Stimulated activated CD8-positive, alpha-beta memory T cell treated with anti-CD3 and anti-CD28 coated beads, Interleukin-7, amount 100 ng/mL, for 1 hour (primary cell): ENCODE measurements at places on chromosomes 16 and 17.
A peak's percentile ranks its signal among the peaks of the same experiment; 100 is the strongest.

DNA sequence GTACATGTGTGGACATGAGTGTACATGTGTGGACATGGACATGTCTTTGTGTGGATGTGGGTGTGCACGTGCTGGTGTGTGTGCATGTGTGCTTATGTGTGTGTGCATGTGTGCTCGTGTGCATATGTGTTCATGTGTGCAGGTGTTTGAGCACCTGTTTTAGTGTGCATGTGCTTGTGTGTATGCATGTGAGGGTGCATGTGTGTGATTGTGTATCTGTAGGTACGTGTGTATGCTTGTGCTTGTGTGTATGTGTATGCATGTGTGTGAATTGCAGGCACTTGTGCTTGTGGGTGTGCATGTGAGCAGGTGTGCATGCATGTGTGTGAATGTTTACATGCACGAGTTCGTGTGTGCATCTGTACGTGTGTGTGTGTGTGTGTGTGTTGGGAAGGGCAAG is 300.6 kb upstream of the EEF2KMT start:
- no peak for DNase-seq

GRCh38 chr17:41338961-41339485 is 11.6 kb downstream of the KRT33A start:
- no peak for DNase-seq

DNA sequence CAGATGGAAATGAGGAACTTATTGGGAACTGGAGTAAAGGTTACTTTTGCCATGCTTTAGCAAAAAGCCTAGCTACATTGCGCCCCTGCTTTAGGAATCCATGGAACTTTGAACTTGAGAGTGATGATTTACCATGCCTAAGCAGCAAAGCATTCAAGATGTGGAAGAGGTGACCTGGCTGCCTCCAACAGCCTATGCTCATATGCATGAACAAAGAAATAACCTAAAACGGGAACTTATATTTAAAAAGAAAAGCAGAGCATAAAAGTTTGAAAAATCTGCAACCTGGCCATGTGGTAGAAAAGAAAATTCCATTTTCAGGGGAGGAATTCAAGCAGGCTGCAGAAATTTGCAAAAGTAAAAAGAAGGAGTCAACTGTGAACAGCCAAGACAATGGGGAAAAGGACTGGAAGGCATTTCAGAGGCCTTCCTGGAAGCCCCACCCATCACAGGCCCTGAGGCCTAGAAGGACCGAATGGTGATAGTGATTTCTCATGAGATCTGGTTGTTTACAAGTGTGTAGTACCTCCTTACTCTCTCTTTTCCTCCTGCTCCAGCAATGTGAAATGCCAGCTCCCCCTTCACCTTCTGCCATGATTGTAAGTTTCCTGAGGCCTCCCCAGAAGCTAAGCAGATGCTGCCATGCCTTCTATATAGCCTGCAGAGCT is 48.7 kb downstream of the MRPS23 start:
- no peak for DNase-seq

- DNase-seq = no peak
These were observed 11.0 kb upstream of the SPOP start for GRCh38 chr17:49688848-49689247.

- no peak for DNase-seq
These were observed 32.1 kb upstream of the KRT17 start for GRCh38 chr17:41656249-41657023.

DNA sequence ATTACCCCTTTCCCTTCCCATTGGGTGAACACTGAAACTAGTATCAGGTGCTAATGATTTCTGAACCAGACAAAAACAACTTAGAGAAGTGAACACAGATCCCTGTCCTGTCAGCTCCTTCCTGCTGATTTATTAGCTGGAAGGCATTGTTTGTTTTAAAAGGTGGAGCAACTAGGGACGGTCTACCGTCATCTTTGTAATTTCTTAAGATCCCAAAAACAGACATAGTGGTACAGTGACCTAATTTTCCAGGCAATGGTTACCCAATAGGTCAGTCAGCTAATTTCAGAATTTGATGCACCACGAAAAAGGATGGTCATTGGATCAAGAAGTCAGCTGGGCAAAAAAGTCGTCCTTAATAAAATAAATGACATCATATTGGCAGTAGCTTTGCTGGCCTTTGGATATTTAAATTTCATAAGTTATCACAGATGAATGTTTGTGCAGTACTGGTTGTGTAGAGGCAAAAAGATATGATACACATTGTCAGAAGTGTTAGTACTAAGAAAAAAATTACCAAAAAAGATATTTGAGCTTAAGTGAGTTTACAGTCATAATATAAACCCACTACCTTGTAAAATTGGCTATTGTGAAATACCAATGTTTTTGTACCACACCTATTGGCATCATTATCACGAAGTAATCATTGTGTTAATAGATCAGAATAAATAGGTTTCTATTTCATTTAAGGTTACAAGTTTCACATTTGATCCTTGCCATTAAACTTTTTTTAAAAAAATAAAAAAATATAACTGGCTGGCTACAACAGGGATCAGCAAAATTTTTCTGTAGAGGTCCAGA is 27.2 kb upstream of the KCNJ16 start:
- no peak for DNase-seq

DNA sequence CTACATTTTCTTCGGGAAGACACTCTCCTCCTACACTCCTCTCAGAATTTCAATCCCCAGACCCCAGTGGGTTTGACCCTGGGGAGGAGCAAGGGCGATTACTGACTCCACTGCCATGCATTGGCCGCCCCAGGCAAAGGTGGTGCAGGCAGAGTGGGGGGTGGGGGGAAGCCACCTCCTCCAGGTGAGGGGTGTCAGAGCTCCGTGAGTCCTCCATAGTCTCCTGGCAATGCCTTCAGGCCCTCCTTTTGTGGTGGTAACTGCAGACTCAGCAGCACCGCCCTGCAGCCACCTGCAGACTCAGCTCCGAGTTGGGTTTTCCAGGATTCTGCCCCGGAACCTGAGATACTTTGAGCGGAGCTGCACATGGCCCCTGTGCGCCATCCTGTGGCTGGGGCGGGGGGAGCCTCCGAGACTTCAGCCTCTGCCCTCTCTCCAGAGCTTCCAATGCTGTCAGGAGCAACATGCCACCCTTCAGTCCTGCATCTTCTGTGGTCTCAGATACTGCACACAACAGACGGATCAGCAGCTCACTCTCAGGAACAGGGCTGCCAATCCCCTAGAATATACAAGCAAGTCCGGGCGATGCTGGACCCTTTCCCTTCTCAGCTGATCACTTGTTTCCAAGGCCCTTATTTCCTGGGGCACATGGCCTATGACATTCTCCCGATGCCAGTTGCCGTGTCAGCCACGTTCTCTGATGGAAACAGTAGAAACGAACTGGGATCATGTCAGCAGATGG is 2.4 kb upstream of the SLC47A2 start:
- DNase-seq = no peak

GRCh38 chr17:63191610-63192009 is 225.6 kb downstream of the TANC2 start:
- DNase-seq = no peak

DNA sequence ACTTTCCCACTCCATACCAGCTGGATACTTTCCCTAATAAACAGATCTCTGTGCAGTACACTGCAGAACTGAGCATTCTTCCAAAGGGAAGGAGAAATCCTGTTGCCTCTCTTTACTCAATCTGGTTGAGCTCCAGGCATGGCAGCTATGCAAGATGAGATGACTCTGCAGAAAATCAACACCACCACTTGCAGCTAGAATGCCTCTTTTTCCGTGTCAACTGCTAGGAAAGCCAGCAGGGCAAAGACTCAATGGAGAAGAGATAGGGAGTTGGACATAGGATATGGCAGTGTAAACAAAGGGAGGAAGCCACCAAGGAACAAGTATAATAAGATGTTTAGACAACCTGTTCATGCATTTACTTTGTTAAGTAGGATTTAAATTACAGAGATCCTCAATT is 40.4 kb upstream of the CORO6 start:
- DNase-seq = no peak

DNA sequence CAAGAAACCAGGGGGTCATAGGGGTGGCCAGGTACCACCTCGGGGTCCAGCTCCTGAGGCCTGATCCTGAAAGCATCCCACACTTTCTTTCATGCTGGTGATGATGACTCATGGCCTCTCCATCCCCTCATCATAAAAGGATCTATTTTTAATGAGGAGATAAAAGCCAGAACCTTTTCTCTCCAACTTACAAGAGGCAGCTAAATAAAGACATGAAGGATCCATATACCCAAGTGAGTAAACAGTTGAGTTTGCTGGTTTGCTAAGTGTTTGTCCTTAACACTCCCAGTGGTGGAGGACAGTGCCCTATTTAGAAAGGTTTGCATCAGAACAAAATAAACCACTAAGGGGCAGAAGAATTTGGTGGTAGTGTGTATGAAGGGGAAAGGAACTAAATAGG is 383.8 kb downstream of the GRIN2A start:
- DNase-seq = no peak

DNA sequence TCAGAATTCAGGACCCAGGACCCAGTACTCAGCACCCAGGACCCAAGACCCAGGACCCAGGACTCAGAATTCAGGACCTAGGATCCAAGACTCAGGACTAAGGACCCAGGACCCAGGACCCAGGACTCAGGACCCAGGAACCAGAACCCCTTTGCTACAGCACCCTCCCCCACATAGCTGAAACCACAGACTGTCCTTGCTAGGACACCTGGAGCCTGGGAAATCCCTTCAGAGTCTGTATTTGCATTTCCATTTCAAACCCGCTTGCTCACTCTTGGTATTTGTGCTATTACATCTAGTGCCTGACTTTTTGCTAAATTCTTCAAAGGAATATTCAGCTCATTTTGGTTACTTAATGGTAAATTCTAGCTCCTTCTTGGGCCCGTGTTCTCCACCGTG is 275.8 kb upstream of the MAF start:
- no peak for DNase-seq

DNA sequence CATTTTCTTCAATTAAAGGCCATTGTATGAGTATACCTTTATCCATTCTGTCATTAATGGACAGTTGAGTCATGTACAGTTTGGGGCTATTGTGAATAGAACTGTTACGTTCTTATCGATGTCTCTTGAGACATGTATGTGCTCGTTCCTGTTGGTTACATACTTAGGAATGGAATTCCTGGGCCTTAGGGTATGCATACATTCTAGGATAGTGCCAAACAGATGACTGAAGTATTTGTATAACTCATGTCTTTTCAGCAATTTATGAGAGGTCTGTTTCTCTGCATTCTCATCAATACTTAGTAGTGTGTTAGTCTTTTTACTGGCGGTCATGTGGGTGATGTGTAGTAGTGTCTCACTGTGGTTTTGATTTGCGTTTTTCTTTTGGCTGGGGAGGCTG is 81.2 kb downstream of the USP22 start:
- no peak for DNase-seq

DNA sequence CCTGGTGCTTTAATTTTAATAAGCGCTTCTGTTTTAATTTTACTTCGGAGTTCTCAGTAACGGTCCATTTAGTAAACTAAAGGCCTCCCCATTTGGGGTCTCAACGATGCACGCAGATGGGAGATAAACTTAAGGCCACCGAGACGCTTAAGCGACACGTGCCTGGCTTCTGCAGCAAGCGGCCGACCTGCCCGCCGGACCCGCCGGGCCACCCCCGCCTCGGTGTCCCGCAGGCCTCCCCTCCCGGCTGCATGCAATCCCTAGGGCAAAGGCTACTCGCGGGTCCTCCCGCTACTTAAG is 592 bp downstream of the GCSH start:
- no peak for DNase-seq

GRCh38 chr17:27862004-27862403 is 31.2 kb downstream of the LYRM9 start:
- no peak for DNase-seq

DNA sequence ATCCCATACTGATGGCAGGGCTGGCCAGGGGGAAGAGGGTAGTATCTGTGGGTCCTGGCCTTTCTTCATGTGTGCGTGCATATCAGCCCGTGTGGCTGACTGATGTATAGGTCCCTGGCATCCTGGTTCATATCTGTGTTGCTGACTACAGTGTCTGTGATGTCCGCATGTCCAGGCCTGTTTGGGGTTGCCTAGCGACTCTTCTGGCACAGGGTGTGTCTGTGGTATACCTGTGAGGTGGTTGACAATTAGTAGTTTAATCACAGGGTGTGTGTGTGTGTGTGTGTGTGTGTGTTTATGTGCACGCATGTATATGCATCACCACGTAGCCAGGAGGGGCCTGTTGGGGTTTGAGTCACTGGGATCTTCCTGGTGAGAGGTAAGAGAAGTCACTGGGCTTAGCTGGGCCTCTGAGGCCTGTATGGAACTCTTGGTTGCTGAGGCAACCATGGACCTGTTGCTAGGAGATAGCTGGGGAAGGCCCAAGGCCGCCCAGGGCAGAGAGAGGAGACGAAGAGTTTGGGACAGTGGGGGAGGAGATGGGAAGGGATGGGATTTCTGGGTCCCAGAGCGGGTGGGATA is 603 bp upstream of the TMEM95 start:
- DNase-seq = no peak

DNA sequence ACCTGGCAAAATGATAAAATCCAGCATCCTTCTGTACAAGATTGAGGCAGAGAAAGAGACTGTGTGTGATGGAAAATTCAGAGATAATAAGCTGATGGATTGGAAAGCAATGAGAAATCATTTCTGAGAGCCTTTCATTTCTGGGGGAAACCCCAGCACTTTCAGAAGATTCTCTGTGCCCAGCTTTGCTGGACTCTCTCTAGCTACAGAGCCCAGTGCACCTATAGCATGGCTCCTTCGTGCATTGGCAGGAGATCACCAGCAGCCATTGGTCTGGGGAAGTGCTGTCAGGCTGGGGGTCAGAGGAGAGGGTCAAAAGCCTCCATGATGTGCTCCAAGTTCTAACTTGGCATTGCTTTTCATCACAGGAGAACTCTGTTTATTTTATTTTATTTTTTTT is 259.9 kb downstream of the SOX9 start:
- DNase-seq = no peak

GRCh38 chr17:75601057-75601987 is 13.7 kb downstream of the MYO15B start:
- peak; percentile 32 for DNase-seq

GRCh38 chr17:74678541-74678940 is 34.2 kb downstream of the CD300LF start:
- DNase-seq = no peak

- no peak for DNase-seq
These were observed 74.7 kb downstream of the RPA1 start for GRCh38 chr17:1904273-1905182.

GRCh38 chr16:2121853-2122252 is 13.8 kb downstream of the PKD1 start:
- no peak for DNase-seq

- no peak for DNase-seq
These were observed 25.7 kb downstream of the CDYL2 start for GRCh38 chr16:80778703-80779102.

DNA sequence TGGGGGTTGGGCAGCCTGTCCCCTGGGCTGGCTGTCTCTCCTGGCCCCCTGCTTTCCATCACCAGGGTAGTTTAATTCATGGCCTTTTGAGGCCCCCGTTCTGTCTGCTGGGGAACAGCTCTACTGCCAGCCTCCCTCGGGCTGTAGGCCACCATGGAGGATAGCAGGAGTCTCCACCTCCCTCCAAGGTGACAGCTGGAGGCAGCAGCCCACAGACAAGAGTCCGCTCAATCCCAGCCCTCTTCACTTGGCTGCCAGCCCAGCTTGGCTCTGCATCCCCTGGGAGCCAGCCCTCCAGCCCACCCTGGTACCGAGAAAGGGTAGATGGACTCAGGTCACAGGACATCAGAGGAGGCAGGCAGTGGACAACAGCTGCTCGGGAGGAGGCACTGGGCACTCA is 194.6 kb upstream of the SDK2 start:
- DNase-seq = no peak

- DNase-seq = no peak
These were observed 84.6 kb downstream of the GSG1L start for GRCh38 chr16:27978876-27979275.
